ENCODE measurements at places on chromosomes 16 and 17.

DNA sequence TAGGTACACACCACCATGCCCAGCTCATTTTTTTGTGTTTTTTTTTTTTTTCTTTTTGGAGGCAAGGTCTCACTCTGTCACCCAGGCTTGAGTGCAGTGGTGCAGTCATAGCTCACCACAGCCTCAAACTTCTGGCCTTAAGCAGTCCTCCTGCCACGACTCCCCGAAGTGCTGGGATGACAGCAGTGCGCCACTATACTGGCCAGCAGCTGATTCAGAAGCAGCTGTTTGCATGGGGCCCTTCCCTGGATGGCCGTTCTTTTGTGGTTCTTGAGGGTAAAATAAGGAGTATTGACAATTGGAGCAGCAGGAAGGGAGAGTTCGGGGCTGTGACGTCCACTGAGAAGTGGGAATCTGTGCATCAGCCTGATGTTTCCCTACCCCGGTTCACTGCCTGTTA lies 41.6 kb downstream of the KIAA0513 start:
- no peak for DNase-seq

- DNase-seq: no peak
Measured at GRCh38 chr17:44304651-44305050, 3.8 kb upstream of the RUNDC3A start.

DNA sequence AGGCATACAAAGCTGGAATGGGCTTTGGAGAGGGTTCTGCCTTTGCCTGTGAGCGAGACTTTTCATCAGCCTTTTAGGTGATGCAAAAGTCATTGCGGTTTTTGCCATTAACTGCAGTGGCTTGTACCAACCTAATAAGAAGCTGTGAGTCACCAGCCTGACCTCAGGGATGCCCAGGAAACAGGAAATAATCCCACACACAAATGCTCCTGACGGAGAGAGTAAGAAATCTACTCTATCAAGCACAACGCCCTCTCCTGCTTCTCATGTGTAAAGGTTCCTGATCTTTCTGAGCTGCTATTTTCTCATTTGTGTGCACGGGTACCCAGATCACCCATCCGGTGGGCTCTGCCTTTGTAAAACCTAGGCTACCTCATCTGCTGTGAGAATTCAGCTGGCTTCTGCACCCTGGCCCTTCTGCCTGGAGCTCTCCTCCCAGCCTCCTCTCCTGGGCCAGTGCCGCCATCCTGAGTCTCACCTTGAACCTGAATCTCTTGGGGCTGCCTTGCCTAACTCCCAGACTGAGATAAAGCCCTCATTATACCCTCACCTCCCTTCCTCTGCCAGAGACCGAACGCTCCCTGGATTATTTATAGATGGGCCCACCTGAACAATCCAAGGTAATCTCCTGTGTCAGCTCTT lies 299.7 kb downstream of the C16orf95 start:
- DNase-seq: no peak

GRCh38 chr17:67160791-67161190 lies 84.2 kb downstream of the HELZ start:
- DNase-seq: no peak

DNA sequence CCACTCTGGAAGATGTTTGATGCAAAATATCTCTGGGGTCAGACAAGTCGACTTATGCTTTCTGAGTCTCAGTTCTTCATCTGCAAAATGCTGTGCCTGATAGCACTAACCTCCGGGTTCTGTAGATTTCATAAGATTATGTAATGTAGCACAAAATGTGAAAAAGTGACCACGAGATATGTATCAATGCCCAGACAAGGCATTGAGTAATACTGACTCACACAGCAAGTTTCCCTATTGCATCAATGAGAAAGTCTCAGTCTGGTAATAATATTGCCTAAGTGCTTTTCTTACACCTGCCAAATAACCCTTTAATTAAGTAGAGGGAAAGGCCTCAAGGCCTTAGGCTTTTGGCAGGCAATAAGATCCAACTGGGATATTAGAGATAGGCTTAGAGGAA lies 41.4 kb upstream of the MMP2 start:
- DNase-seq: no peak

DNA sequence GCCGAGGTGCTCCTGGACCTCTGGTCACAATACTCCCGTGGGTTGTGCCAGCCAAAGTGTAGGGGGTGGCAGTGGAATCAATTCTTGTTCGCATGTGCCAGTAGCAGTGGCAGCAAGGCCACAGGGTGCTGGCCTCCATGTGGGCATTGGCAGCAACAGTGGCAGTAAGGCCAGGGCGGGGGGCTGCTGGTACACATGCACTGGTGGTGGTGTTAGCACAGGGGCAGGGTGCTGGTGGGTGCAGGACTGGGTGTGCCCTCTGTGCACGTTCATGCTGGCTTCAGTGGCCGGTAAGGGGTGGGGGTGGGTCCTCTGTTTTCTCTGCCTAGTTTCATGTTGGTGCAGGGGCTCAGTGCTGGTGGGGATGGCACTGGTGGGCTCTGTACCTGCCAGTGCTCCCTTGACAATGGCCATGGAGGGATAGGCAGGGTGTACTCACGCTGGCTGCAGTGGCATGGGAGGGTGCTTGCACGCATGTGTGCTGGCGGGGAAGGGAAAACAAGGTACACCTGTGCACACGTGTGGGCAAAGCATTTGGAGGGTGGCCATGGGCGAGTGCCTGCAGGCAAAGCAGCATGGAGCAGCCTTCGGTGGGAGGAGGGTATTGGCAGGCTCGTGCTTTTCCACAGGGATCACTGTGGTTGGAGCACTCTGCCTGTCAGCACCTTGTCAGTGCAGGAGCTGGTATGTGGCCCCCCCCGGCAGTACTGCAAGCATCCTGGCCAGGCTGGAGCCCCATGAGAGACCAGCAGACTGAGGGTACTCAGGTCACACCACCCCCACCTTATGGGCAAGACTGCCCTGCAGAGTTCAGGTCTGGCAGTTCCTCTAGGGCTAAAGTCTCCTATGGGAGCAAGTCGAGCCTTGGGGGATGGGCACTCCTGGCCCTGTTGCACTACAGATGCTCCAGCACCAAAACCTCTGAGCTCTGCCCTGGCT lies 35.8 kb downstream of the NF1 start:
- DNase-seq: no peak

GRCh38 chr17:17822189-17822588 lies 14.6 kb downstream of the SREBF1 start:
- DNase-seq: peak; percentile 77

DNA sequence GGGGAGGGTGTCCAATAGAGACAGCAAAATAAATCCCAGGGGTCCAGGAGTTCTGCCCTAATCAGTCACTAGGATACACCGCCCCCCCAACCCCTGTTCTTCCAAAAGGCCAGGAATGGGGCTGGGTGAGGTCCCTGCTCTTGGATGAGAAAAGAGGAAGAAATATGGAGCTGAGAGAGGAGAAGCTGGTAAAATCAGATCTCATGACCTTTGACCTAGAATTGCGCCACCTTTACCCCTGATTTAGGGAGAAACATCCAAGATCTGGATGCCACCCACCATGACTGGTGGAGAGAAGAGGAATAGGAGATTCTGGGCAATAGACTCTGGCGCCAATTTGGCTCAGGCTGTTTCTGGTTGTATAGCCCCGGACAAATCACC lies 707 bp upstream of the CACNB1 start:
- no peak for DNase-seq

- DNase-seq: no peak
Measured at GRCh38 chr16:67260426-67261063, 11.8 kb downstream of the SLC9A5 start.

DNA sequence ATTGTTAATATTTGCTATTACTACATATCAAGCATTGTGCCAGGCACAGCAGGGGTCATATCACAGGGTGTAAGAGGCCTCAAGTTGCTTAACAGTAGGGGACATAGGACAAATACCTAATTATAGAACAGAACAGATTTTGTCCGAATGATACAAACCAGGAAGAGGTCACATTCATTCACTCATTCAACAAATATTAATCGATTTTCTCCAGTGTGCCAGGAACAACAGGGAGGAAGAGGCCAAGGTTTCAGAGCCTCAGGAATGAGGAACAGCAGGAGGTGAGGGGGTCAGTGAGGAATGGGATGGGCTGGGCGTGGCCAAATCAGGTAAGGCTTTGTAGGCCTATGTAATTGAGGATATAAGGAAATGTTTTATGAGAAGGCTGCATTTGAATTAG lies 11.2 kb upstream of the CHST4 start:
- no peak for DNase-seq

- no peak for DNase-seq
Measured at GRCh38 chr17:77899498-77899897, 59.0 kb upstream of the TNRC6C start.

- DNase-seq: no peak
Measured at GRCh38 chr17:81388091-81388611, 7.1 kb upstream of the BAHCC1 start.

GRCh38 chr16:80355335-80355734 lies 185.5 kb upstream of the DYNLRB2 start:
- no peak for DNase-seq

DNA sequence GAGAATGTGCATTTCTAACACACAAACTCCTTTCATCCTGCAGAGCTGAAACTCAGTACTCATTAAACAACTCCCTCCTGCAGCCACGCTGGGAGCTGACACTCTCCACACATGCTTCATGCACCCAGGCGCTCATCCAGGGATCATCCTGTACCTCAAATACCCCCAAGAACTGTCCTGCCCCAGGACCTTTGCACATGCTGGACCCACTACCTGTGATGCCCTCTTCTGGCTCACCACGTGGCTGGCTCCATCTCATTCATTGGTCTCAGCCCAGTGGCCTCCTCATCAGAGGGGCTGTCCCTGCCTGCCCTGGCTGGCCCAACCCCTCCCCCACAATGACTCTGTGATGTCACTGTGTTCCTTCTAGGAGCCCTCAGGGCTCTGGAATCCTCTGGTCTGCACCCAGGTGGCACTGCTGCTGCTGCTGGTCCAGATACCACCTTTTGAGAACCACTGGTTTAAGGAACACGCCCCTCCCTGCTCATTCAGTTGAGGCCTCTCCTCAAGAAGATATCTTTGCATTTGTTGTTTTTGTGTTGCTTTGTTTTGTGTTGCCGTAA lies 160.9 kb upstream of the FOXF1 start:
- no peak for DNase-seq

- DNase-seq: peak; percentile 27
Measured at GRCh38 chr17:29592850-29593551, at the start of gene ANKRD13B. TSS of gene ANKRD13B (plus strand) at chr17:29593132. CDS start at chr17:29593622, 490 bp downstream.

DNA sequence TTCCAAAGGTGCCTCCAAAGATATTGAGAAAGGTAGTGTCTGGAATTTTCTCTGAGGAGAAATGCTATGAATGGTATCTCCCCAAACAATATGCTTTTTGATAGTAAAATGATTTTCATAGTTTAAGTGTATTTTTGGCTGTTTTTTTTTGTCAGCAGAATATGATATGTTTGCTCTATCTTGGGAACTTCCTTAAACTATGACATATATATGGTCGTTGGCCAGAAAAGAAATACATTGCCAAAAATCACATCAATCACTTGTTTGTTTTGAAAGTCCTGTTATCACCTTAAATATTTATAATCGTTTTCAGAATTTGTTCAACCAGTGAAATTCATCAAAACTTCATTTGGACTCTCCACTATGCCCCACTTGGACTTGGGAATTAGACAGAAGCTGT lies 816.9 kb downstream of the CDH11 start:
- DNase-seq: no peak

DNA sequence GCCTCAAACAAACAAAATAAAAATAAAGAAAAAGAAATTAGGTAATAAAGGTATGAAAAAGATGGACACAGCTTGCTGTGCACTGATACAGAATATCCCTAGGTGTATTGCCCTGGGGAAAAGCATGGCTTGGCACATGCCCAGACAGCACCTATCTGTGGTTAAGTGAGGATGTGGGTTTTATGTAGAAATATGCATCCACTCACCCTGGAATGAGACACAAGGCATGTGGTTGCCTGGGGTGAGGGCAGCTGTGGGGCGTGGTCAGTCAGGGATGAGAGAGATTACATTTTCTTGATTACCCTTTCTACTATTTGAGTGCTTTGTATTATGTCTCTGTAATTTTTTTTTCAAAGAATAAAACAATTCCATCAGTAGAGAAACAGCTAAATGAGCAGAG lies 6.9 kb downstream of the PLLP start:
- DNase-seq: no peak

GRCh38 chr16:86297866-86298757 lies 212.2 kb upstream of the FOXF1 start:
- DNase-seq: peak; percentile 64

- no peak for DNase-seq
Measured at GRCh38 chr17:82014432-82014831, 8.2 kb downstream of the CENPX start.

- no peak for DNase-seq
Measured at GRCh38 chr17:75576661-75577060, 10.9 kb upstream of the MYO15B start.

GRCh38 chr17:71899317-71899716 lies 221.5 kb upstream of the SOX9 start:
- DNase-seq: no peak

GRCh38 chr17:13616031-13616430 lies 14.3 kb upstream of the HS3ST3A1 start:
- DNase-seq: no peak

DNA sequence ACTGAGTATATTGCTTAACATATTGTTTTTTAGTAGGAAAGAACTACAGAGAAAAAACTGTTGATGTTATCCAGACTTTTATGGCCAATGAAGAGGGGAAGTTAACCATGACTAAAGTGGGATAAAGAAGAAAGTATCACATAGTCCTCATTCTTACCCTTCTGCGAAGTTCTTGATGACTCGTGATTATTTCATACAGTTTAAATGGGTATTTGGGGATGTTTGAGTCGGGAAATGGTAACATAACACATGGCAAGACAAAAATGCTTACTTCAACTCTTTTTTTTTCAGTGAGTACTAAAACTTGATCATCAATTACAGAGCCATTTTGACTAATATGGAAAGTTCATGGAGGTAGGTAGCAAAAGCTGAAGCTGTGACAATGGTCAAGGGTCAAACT lies 4.9 kb downstream of the POLG2 start:
- DNase-seq: no peak

DNA sequence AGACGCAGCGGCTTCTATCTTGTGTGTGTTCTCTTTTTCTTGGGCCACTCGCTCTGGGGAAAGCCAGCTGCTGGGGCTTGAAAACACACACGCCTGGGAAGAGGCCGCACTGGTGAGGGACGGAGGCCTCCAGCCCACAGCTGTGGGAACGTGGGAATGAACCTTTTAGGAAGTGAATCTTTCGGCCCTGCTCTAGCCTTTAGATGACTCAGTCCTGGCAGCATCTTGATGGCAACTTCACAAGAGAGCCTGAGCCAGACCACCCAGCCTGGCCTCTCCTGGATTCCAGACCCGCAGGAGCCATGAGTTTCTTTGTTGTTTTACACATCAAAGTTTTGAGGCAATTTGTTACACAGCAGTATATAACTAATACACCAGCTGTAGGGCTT lies 2.2 kb upstream of the PDPK1 start:
- DNase-seq: peak; percentile 47

Measured in lower leg skin (tissue), 4 donors.